ENCODE measurements at places on chromosomes 11 and 22.

- DNase-seq, result no peak
Observed at GRCh38 chr11:134823970-134824369, 411.9 kb upstream of the B3GAT1 start.

GRCh38 chr11:75236062-75236461 is 4.5 kb upstream of the TPBGL start:
- DNase-seq, result no peak

DNA sequence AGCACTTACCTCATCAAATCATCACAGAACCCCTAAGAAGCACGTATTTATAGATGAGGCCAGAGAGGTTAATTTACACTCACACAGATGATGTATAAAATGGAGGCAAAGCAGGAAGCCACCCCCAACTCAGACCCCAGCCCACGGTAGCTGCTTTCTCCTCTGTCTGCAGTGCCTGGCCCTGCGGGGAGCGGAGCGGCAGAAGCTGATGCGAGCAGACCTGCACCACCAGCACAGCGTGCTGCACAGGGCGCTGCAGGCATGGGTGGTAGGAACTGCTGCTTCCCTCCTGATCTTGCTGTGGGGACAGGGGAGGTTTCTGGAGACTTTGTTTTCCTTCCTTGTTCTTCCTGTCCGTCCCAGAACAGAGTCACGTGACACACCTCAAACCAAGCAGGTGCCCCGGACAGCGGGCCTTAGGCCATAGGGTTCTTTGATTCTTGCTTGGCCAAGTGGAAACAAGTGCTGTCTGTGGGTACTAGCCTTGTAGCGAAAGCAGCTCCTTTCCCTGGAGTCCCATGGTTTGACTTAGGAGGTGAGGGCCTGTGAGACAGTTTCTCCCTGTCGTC is 57.8 kb downstream of the PISD start:
- no peak for DNase-seq

DNA sequence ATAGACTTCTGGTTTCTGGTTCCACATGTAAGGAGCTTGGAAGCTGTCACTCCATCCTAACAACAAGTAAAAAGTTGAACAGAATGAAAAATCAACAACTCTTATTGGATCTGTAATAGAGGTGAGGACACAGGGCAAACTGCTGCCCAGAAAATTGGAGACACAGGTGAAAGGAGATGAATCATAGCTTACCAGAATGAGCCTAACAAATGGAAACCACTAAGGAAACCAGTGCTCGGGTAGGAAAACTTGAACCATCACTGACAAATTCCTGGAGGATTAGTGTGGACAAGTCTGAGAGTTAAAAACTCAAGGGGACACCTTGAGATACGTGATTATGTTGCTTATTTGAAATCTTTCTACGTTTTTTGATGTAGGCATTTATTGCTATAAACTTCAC is 52.1 kb downstream of the GDPD4 start:
- no peak for DNase-seq

- no peak for DNase-seq
Observed at GRCh38 chr11:112160091-112160848, 3.6 kb downstream of the IL18 start.

DNA sequence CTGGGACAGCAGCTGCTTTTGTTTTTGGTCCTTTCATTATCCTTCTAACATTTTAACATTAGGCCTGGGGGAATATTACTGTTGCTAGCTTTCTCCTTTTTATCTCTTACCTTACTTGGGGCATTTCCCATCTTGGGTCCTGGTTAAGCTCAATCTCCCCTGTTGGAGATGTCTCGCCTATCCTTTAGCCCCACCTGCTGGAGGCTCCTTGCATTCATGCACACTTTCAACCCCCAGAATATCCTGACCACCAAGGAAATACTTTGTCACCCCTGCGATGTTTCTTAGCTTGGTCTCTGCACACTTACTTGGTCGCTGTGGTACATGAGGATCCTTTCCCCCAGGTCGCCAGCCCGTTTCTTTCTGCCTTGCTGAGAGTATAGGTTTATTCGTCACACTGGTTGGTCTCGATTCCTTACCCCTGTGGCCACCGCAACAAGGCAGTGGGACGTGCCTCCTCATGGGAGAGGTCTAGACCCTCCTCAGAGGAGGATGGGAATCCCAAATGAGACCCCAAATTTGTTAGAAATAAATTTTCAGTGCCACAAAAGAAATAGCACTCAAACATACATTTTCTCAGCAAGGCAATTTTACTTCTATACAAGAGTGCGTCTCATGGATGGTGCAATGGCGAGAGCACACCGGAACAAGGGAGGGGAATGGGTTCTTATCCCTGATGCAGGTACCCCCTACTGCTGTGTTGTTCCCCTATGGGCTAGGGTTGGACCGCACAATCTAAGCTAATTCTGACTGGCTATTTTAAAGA is 5.4 kb upstream of the TXN2 start:
- DNase-seq, result no peak

GRCh38 chr11:79786961-79787360 is 346.1 kb upstream of the TENM4 start:
- DNase-seq, result no peak

GRCh38 chr22:29359469-29359868 is 28.9 kb downstream of the AP1B1 start:
- DNase-seq, result peak; percentile 20

GRCh38 chr11:130204703-130205095 is 45.1 kb downstream of the ST14 start:
- DNase-seq, result no peak

DNA sequence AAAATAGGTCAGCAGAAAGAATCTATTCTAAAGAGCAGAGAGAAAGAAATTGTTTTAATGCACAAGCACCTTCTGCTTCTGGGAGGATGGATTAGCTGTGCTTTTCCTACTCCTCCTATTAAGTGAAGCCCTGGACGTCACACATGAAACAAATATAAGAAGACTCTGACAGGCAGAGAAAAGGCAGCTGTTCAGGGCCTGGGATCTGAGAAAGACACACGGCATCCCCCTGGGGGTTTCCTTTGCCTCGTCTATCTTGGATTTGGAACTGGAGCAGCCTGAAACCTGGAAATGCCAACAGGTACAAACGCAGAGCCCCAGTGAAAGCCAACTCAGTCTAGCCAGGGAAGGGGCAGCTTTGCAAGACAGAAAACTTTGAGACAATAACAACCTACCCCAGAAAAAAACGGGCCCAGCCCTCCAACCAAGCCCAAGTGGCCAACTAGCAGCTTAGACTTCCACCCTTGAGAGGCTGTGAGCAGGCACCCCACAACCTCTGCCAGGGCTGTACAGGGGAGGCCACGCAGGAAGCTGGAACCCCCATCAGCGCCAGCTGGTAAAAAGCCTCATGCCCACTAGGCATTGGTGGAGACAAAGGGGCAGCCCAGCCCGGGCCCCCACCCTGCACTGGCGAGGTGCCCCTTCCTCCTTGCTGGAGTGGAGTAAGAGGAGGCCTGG is 7.3 kb downstream of the CERK start:
- DNase-seq, result no peak

- no peak for DNase-seq
Observed at GRCh38 chr22:46828323-46828900, 66.0 kb downstream of the TBC1D22A start.

GRCh38 chr11:102592634-102593581 is 32.2 kb downstream of the MMP20 start:
- DNase-seq, result no peak

GRCh38 chr11:69380451-69380901 is 86.5 kb downstream of the MYEOV start:
- no peak for DNase-seq

DNA sequence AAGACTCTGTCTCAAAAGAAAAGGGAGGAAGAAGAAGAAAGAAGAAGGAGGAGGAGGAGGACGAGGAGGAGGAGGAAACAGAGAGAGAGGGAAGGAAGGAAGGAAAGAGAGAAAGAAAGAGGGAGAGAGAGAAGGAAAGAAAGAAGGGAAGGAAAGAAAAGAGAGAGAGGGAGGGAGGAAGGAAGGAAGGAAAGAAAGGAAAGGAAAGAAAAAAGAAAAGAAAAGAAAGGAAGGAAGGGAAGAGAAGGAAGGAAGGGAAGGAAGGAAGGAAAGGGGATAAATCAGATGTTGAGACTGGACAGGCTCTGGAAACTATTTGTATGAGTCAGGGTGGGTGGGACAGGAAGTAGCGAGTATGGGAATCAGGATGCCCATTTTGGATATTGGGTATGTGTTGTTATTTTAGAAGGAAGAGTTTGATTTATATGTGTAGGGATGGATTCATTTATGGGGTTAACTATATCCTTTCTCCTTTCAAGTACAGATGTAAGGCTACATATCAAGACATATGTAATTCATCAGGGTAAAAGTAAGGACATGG is 6.0 kb upstream of the RPL3 start:
- DNase-seq, result no peak

GRCh38 chr11:48088682-48089050 is 108.3 kb downstream of the PTPRJ start:
- no peak for DNase-seq

- peak; percentile 75 for DNase-seq
Observed at GRCh38 chr22:27990879-27991278, 71.8 kb upstream of the PITPNB start.

DNA sequence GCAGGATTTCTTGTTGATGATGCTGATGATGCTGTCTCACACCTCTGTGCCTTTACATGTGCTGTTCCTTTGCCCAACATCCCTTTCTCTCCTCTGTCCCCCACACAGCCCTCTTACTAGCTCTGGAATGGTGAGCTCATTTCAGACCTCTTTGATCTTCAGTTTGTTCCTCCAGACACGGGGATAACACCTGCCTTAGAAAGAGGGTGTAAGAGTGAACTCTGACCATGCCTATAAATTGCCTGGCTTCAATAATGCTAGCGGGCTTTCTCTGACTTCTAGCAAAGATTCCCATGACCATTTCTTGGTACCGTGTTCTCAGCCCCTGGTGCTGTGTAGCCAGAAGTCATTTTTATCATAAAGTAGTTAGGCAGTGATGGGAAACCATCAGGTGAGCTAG is 55.9 kb upstream of the DRD2 start:
- no peak for DNase-seq

DNA sequence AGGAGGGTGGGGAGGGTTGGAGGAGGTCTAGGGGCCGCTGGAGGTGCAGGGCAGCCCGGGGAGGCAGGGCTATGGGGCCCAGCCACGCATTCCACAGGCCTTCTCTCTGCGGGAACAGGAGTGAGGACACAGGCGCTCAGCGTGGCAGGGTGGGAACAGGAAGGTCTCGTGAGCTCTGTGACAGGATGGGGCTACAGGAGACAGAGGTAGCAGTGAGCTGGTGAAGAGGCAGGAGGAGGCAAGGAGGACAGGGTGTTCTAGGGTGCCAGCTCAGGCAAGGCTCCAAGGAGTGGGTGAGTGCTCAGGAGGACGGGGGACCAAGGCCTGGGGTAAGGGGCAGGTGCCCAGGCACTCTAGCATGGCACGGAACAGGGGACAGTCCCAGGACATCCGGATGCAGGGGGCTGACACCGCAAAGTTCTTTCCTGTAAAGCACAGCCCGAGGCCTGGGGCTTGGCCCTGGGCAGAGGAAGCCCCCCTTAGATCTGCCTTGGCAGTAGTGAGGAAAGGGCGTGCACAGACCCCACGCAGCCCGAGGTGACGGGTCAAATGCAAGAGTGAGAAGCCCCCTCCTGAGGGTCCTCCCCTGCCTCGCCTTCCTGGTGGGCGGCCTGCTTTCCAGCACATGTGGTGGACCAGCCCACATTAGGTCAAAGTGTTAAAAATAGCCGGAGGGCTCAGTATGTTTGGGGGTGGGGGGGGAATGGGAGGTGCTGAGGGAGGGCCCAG is 4.7 kb upstream of the NEAT1 start:
- no peak for DNase-seq

DNA sequence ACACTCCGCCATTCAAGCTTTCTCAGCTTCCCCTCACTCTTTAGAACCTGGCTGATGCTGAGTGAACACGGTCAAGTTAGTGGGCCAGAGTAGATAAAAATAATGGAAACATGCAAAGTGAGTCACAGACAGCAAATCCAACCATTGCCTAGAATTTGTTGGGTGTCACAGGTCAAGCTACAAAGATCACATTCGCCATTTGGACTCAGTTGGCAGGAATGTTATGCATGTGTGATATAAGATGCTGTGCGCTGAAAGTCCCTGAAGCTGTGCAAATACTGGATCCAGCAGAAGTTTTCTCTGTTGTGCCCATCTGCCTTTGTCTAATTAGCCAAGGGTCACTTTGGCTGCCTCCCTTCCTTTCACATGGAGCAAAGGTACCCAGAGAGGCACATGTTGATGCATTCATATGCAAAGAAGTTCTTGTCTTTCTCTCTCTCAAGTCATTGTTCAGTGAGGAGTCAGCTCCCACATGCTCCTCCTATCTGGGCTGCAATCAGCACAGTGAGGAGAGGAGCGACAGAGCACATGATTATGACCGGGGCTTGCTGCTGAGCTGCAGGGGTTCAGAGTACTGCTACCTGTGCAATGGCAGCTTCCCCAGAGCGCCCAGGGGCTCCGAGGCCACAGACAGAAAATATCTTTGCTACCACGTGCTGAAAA is 39.7 kb downstream of the FLI1 start:
- DNase-seq, result peak; percentile 78

- no peak for DNase-seq
Observed at GRCh38 chr11:126282361-126282735, 545 bp upstream of the TIRAP start.

DNA sequence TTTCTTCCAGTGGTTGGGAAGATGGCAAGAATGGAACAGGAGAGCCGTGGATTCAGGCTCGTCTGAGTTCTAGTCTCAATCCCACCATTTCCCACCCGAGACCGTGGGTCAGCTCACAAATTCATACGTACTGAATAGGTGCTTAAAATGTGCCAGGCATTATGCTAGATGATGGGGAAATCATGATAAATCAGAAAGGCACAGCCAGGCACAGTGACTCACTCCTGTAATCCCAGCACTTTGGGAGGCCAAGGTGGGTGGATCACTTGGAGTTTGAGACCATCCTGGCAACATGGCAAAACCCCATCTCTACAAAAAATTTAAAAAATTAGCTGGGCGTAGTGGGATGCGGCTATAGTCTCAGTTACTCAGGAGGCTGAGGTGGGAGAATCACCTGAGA is 7.1 kb downstream of the TRIOBP start:
- DNase-seq, result no peak

DNA sequence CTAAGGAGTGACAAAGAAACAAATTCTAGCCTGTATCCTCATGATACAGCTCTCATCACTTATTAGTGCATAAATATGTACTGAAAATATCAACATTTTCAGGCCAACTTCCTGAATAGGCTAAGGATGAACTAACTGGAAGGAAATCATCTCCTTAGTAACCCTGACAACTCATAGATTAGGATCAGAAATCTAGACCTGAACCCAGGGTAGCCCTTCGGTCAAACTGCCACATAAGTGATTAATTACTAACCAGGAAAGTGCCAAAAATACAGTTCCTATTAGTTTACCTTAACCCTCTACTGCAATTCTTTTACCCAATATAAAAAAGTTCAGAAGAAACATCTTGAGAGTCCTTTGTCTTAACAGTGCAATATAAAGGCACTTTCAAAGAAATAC is 40.0 kb downstream of the AMBRA1 start:
- DNase-seq, result no peak

GRCh38 chr11:7486781-7487140 is 1.5 kb downstream of the OLFML1 start:
- DNase-seq, result no peak

DNA sequence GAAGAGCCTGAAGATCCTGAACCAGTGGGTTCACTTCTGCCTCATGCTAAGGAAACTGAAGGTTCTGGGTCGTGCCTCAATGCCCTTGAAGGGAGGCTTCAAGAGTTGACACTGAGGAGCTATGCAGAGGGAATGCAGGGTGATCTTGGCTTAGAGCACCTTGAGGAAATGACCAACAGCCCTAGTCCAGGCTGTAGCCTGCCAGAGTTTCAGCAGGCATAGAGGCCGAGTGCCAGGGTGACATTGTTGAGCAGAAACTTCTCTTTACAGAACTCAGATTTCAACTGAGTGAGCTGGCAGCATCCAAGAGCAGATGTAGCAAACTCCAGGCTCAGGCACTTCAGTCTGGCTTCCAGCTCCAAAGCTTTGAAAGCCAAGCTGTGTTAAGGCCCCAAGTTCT is 23.1 kb upstream of the CAPRIN1 start:
- DNase-seq, result no peak

All from iPS DF 6.9 (cell line).